ENCODE measurements at places on chromosomes 1 and 21. TPM values are rescaled to one million over a fixed set of nuclear protein-coding genes. Genes with fewer than 3 reads are reported as not detected.

Gene OLIG1
- total RNA-seq = not detected

Gene AHDC1
- 7.8 TPM for total RNA-seq

Gene DDAH1
- total RNA-seq = 53.7 TPM

Gene PCAT6
- total RNA-seq = 0.86 TPM

Gene CD53
- not detected for total RNA-seq

Gene KCND3
- total RNA-seq = not detected

Gene MCOLN2
- total RNA-seq = 0.53 TPM

Gene KCNJ15
- total RNA-seq = not detected

Gene KLHDC9
- total RNA-seq = 4.0 TPM

Gene TNFRSF9
- 1.7 TPM for total RNA-seq

Gene KPRP
- not detected for total RNA-seq

Gene ARHGEF10L
- total RNA-seq = 16.5 TPM

Gene AURKAIP1
- total RNA-seq = 186 TPM

Gene IVNS1ABP
- 14.9 TPM for total RNA-seq

Gene VWA5B1
- total RNA-seq = not detected

Measured in myometrial cell (primary cell).